ENCODE measurements at places on chromosomes 4 and X. TPM values are rescaled to one million over a fixed set of nuclear protein-coding genes. Genes with fewer than 3 reads are reported as not detected.

DNA sequence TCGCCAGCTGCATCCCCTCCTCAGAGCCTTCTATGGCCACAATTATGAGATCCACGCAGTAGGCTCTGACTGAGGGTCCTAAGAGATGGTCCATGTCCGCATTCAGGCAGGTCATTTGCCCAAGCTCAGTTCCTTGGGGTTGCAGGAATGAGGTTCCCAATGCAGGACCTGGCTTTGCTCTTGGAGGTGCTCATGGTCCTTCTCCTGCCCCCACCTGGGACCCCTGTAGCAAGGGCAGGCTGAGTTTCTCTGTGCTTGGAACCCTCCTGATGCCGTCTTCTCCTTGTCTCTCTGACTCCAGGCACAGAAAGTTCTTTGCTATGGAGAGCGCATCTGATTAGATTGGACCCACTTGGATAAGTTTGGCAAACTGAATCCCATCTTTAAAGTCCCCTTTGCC, 16.5 kb upstream of the SHOX start:
- no peak for DNase-seq

DNA sequence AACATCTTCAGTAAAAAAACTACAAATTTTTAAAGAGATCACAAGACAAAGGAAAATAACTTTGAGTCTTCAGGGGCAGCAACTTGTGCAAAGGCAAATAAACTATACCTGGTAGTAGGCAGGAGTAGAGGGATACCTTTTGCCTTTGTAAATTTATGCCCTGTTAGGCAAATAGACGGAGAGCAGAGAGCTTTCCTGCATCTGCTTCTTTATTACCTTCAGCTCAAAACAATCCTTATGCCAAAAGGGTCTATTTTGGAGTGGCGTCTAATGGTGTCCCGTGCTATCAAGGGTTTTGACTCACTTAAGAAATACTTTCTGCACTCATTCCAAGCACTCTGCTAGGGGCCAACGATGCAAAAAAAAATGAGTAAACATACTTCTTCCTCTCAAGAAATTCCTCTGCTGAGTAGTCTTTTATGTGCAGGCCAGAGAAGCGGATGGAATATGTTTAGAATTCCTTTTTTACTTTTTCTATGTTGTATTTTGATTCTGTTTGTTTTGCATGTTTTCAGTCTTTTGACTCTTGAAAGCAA, 131.9 kb downstream of the ANXA5 start:
- no peak for DNase-seq

- no peak for DNase-seq
Measured at GRCh38 chr4:17597517-17597916, 16.9 kb upstream of the MED28 start.

- peak; percentile 58 for DNase-seq
Measured at GRCh38 chr4:114386637-114387233, 211.9 kb upstream of the UGT8 start.

GRCh38 chr4:80124246-80125211, 51.5 kb upstream of the ANTXR2 start:
- DNase-seq = no peak

- no peak for DNase-seq
Measured at GRCh38 chrX:10121787-10122186, 35.0 kb upstream of the CLCN4 start.

DNA sequence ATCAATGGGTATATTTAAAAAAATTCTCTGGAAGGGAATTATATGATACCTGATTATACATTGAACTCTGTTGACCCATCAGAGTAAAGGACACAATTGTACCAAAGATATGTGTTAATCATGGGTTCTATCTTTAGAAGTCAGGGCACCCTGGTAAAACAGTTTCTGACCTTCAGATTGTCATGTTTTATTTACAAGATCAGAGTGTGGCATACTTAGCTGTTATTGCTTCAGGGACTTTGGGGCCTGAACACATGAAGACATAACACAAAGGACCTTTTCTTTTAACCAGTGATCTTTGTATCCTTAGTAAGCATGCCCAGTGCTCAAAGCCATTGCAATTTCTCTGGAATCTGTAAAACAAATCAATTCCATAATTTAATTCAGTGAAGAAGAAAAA, 204.8 kb upstream of the RPS6KA3 start:
- no peak for DNase-seq

GRCh38 chr4:1019729-1020470, 8.5 kb downstream of the FGFRL1 start:
- no peak for DNase-seq

- no peak for DNase-seq
Measured at GRCh38 chrX:111319451-111319850, 49.2 kb upstream of the CAPN6 start.

- DNase-seq = peak; percentile 69
Measured at GRCh38 chr4:184310171-184310567, 92.5 kb upstream of the ENPP6 start.

DNA sequence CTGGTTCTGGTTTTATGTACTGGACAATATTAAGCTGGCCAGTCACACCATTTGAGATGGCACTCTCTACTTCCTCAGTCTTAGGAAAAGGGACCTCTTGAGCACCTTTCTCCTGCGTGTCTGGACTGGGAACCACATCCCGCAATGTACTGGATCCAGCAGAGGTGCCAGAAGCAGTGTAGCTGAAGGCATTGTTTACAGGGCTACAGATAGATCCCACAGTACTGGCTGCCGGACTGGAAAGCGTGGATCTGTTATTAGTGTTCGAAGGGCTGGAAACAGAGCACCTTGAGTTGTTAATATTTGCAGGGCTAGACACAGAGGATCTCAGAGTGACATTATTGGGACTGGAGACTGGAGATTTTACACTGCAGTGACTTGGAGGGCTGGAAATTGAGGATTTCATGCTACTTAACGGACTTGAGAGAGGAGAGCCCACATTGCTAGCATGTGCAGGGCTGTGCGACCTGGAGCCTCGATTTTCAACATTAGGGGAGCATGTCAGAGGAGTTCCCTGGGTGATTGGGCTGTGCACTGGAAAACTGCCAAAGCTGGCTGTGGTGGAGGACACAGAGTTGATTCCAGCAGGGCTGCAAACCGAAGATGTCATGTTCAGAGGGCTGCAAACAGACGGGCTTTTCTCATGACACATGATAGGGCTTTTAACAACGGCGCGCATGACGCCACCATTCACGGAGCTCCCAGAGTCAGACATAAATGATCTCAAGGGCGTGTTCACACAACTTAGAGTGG, 6.4 kb downstream of the NR3C2 start:
- peak; percentile 18 for DNase-seq

DNA sequence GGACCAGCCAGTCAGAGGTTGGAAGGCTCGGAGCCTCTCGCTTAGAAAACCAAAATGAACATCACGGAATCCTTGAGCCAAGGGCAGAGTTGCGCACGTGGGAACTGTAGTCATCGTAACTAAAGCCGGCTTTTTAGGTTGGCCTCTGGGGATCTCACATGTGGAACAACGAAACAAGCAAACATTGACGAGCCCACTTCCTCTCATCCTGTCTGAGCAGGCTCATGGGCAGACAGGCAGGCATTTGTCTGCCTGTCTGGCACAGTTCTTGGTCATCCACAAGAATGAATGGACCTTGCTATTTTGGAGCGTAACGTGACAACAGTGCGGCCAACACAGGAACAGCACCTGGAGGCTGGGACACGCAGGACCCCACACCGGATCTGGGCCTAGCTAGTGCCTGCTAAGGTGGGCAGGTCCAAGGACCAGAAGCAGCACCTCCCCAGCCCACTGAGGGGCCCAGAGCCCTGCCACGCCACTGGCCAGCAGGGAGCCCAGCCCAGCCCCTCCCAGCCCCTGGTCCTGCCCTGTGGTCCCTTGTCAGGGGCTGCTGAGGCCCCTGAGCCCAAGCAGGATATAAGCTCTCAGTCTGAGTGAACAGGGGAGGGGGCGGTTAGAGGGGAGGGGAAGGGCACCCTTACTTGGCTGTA, 9.2 kb upstream of the TREX2 start:
- no peak for DNase-seq

- DNase-seq = peak; percentile 7
Measured at GRCh38 chrX:140091125-140091886, 126.0 kb upstream of the CXorf66 start.

DNA sequence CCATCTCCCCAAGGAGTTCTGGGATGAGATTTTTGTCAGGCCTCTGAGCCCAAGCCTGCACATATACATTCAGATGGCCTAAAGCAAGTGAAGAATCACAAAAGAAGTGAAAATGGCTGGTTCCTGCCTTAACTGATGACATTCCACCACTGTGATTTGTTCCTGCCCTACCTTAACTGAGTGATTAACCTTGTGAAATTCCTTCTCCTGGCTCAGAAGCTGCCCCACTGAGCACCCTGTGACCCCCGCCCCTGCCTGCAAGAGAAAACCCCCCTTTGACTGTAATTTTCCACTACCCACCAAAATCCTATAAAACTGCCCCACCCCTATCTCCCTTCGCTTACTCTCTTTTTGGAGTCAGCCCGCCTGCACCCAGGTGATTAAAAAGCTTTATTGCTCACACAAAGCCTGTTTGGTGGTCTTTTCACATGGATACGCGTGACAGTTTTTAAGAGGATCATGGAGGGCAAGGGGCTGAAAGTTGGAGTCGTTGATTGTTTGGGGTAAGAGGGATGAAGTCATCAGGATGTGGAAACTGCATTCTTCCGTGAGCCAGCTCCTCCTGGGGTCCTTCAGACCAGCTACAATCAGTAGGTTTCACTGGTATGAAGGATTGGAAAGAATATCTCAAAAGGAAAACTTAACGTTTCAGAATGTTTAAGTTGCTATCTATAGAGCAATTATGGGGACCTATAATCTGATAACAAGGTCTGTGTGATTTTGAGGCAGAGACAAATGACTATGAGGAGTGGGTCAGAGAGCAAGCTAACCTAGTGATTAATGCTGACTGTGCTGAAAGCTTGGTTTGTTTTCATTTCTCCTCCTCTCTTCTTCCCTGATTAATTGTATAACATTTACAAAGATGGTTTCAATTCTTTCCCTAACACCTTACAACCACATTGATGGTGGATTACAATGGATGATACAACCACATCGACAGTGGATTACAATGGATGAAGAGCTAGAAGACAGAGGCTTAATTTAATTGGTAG, 28.6 kb upstream of the MAGEA11 start:
- DNase-seq = no peak

SPARCL1 gene
- 544 TPM for total RNA-seq

ZDHHC15 gene
- 1.9 TPM for total RNA-seq

FAM149A gene
- 13.6 TPM for total RNA-seq

MAP3K15 gene
- total RNA-seq = 0.16 TPM

HTRA3 gene
- 18.5 TPM for total RNA-seq

USP46 gene
- total RNA-seq = 18.2 TPM

RP2 gene
- 13.8 TPM for total RNA-seq

PRDM8 gene
- 0.41 TPM for total RNA-seq

FAAH2 gene
- total RNA-seq = 4.7 TPM

SPACA5 gene
- total RNA-seq = not detected

GPC4 gene
- 33.5 TPM for total RNA-seq
